COR-L47 (cell line): ENCODE measurements at places on chromosomes 12 and 14.

- DNase-seq = no peak
Measured at GRCh38 chr12:2286461-2287131, 233.8 kb downstream of the CACNA1C start.

DNA sequence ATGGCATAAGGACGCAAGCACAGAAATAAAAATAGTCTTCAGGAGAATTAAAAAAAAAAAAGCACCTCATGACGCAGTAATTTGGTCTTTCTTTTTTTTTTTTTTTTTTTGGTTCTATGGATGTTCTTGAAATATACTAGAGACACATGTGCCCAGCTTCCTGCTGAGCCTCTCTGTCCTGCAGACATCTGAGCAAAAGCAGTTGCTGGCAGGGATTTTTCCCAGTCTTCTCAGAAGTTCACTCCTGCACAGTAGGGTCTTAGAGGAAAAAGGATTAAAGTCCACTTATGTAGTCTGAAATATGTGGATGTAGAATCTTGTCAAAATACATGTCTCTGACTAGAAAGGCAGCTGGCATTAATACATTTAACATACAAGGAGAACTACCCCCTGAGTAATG, 1888.1 kb upstream of the SEL1L start:
- DNase-seq = no peak

GRCh38 chr12:27619308-27619707, 76.9 kb upstream of the REP15 start:
- no peak for DNase-seq

- DNase-seq = no peak
Measured at GRCh38 chr14:50272498-50272897, 39.5 kb downstream of the L2HGDH start.

- DNase-seq = peak; percentile 49
Measured at GRCh38 chr14:69580009-69580577, 5.4 kb upstream of the CCDC177 start.

GRCh38 chr14:68135566-68135965, 316.0 kb downstream of the RAD51B start:
- no peak for DNase-seq

- DNase-seq = no peak
Measured at GRCh38 chr12:49776858-49777257, 35.5 kb downstream of the TMBIM6 start.

GRCh38 chr14:41072776-41073175, 533.9 kb upstream of the LRFN5 start:
- no peak for DNase-seq

- DNase-seq = no peak
Measured at GRCh38 chr14:102951034-102951433, 28.6 kb downstream of the AMN start.

- no peak for DNase-seq
Measured at GRCh38 chr12:2273288-2273687, 220.5 kb downstream of the CACNA1C start.

DNA sequence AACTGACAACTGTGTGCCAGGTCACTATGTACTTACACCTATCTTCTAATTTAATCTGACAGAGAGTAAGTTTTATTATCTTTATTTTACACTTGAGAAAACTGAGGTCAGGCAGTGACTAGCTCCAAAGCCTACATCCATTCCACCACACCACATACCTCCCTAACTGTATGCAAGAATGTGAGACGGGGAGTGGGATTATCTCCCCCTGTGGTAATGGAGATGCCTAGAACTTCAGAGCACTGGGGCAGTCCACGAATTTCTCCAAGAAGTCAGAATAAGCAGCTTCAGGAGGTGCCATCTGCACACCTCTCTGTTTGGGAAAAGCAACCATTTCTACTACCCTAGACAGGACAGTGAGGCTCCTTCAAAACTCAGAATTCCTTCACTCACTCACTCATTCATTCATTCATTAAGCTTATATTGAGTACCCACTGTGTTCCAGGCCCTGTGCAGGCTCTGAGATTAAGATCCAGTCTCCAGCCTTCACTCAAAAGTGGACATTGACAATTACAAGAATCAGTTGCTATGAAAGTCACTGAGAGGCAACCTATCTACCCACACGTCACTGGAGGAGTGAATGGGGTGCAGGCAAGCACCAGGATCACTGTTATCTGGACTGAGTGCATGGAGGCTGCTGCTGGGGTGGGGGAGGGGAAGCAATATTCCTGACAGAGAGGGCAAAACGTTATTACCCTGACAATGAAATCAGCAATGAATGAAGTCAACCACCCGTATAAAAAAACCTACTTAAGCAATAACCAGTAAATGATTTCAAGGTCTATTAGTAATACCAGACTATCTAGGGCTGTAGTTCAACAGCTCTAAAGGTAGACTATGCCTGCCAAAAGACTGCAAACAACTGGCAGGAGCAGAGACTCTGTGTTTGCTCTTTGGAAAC, 18.0 kb downstream of the SLC7A7 start:
- no peak for DNase-seq

- no peak for DNase-seq
Measured at GRCh38 chr12:21305661-21306060, 29.1 kb downstream of the SLCO1A2 start.

DNA sequence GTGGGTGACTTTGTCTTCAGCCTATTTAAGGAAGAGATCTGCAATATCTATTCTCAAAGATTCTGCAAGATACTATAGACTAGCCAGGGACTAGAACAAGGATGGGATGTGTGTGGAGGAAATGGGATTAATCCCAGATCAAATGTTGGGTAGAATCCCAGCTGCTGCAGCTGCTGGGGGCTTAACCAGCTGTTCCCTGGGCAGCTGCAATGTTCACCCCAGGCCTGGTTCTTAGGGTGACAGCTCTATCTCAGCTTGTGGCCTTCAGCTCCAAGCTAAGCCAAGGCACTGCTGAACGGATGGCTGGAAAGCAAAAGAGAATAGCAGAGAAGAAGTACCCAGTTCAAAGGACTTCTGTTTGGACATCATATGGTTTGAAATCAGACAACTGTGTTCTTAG, 10.0 kb upstream of the RHEBL1 start:
- DNase-seq = no peak

GRCh38 chr12:115203701-115204100, 519.7 kb upstream of the TBX3 start:
- no peak for DNase-seq

DNA sequence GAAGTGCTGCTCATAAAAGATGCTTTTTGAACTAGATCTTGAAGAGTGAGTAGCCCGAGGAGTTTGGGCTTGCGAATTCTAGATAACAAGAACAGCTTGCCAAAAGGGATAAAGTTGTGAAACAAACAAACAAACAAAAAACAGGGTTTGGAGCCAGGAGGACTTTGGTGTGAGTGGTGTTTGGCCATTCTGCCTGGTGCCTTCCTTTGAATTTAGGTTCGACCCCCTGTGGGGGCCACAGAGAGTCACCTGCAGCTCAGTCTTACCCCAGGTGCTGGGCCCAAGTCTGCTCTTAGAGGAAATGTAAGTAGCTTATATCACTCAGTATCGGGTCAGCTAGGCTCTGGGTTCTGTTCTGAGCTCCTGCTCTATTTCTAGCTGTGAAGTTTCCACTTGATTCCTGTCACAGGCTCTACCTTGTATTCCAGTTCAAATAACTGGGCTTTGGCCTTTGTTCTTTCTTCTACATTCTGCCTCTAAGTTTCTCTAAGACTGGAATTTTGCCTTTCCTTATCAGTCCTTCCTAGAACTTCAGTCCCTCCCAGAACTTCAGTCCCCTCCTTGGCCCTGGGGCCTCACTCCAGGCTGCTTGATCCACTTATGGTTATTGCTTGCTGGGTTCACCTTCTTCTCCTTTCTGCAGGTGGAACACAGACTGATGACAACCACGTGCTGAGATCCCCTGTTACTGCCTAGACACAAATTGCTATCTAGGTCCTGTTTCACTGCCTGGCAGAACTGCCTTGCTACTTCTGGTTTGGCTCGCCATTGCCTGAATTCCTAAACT, 20.5 kb upstream of the DUSP6 start:
- no peak for DNase-seq

GRCh38 chr12:58977476-58977875, 57.2 kb upstream of the LRIG3 start:
- no peak for DNase-seq

DNA sequence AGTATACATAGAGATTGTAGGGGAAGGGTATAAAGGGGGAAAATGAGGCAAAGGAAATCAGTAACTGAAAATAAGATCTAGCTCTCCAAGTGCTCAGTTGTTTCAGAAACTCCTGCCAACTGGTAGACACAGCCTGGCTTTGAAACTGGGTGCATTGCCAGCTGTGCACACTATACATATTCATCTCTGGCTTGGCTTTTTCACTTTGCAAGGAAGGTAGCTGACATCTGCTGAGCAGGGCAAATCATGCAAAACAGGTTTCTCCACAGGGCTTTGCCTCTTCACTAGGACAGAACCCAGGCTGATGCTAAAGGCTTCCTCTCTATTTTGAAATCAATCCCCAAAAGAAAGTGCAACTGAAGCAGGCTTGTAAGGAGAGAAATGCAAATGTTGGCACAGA, 101.5 kb downstream of the HELB start:
- DNase-seq = no peak

- no peak for DNase-seq
Measured at GRCh38 chr14:104898870-104899510, 25.7 kb upstream of the PLD4 start.

GRCh38 chr12:24759155-24759554, 189.7 kb downstream of the BCAT1 start:
- DNase-seq = no peak

- no peak for DNase-seq
Measured at GRCh38 chr14:64845878-64846277, 33.8 kb downstream of the SPTB start.

DNA sequence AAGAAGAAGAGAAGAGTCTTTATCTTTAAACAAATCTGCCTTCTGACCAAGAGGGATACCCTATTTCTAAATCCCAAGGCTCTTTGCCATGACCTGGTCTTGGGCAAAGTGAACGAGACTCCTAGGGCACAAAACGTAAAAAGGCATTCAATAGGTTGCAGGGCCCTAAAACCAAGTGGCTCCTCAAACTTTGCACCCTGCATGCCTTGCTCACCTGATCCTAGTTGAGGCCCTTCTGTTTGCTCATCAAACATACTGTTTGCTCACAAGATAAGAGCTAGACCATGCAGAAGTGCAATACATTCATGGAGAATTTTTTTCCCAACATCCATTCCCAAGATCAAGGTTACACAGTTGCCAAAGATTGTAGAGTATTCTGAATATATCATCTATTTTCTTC, 7.9 kb upstream of the PRH1 start:
- DNase-seq = no peak

- no peak for DNase-seq
Measured at GRCh38 chr12:93048656-93049055, 119.6 kb upstream of the EEA1 start.

DNA sequence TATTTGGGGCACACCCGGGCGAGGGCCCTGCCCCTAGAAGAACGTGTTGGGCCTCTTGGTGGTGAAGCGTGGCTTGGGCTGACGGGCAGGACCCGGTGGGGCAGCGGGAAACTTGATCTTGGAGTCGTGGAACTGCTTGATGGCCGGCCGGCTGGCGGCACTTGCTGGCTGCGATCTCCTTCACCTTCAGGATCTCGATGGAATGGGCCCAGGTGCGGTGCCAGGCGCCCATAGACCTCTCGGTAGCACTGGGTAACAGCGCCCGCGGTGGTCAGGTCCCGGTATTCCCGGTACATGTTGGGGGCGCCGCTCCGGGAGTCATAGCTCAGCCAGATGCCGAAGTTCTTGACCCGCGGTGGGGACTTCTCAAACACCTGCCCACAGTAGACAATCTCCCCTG, 16.5 kb downstream of the UBR7 start:
- DNase-seq = no peak

DNA sequence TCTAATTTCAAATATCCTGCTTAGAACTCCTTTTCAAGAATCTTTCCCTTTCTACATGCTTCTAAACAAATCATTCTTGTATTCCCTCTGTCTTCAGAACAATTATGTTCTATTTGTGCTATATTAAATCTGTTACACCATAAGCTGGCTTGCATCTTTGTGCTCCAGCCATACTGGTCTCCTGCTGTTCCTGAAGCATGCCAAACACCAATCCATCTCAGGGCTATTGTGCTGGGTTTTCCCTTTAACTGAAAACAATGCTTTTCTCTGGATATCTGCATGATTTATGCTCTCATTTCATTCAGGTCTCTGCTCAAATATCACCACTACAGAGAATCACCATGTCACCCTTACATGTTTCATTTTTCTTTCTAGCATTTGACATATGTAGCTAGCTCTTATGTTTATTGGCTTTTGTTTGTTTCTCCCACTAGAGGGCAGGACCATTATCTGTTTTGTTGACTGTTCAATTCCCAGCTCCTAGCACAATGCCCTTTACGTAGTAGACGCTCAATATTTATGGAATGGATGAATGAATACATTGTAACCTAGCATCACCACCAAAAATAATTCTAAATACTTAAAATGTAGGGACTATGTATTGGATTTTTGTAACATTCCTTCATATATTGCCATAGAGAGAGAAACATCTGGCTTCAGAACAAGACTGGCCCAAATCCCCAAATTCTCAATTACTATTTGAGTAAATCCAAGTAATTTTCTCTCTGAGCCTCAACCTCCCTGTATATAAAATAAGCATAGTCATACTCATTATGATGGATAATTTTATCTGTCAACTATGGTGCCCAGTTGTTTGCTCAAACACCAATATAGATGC, 302.0 kb upstream of the SYT1 start:
- DNase-seq = peak; percentile 31

- no peak for DNase-seq
Measured at GRCh38 chr14:97065305-97066067, 268.3 kb downstream of the VRK1 start.

DNA sequence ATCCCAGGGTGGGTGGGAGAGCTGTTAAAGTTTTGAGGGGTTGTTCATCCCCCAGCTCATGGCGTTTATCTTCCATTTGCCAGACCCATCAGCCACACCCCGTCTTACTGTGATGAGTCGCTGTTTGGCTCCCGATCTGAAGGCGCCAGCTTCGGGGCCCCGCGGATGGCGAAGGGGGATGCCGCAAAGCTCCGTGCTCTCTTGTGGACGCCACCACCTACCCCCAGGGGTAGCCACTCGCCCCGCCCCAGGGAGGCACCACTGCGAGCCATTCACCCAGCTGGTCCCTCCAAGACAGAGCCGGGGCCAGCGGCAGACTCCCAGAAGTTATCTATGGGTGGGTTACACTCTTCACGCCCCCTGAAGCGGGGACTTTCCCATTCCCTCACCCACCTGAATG, 5.7 kb downstream of the RITA1 start:
- no peak for DNase-seq

GRCh38 chr12:42648061-42648460, 58.5 kb upstream of the PRICKLE1 start:
- DNase-seq = no peak

- no peak for DNase-seq
Measured at GRCh38 chr14:101248840-101249675, 312.2 kb upstream of the DIO3 start.

GRCh38 chr14:68464711-68465110, 328.2 kb downstream of the ZFP36L1 start:
- no peak for DNase-seq

DNA sequence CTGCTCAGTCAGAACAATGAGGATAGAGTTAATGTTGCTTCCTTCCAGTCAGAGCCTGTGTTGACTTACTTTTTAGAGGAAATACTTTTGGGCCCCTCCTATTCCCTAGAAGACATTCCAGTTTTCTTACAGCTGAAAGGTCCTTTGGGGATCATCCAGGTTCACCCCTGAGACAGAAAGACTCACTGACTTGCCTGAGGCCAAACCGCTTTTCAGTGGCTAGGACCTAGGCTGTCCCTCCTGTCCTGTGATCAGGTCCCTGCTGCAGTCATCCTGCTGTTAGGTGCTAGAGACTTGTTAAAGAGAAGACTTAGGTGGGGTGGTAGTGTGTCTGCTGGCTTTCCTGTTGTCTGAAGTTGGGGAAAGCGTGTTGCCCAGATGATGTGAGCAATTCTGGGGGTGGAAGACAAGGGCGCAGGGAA, 39.6 kb downstream of the SUSD6 start:
- no peak for DNase-seq

- DNase-seq = no peak
Measured at GRCh38 chr12:54419088-54419887, at the start of gene ITGA5. Gene ITGA5, minus strand, starts transcription at chr12:54419266. Its CDS starts 68 bp downstream, at chr12:54419198.
